ENCODE measurements at places on chromosomes 6 and 20.

GRCh38 chr20:15895126-15895525 lies 678.1 kb downstream of the KIF16B start:
- DNase-seq: no peak

- DNase-seq: no peak
Measured at GRCh38 chr6:45772886-45773495, 242.7 kb downstream of the CLIC5 start.

DNA sequence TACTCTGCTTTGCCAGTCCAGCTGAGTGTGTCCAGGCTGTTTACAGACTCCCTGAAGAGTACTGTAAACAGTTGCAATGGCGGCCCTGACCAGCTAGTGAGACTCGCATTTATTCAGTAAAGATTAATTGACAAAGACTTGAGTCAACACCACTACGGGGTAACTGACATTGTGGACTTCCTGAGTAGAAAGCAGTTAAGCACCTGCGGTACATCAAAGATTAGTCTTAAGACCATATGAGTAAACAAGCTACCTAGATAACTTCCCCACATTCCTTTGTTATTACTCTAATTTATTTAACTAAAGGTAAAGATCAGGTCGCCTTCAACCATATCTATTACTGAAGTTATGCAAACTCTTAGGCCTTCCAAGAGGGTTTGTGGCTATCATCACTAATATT lies 12.6 kb downstream of the VPS52 start:
- DNase-seq: no peak

DNA sequence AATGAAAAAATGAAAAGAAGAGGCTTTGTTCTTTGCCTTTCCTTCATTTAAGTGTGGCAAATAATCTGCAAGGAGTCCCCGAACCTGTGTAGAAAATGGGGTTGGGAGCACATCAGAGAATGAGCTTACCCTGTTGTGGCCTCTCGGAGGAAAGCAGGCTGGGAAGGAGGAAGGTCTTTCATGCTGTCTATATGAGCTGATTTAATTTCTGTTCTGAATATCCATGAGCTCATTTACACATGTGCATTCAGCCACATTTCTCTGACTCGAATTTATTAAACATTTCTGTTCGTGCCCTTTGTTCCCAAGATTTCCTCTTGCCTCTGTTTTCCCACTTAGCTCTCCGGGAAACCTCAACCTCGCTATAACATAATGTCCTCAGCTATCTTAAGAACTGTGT lies 584.4 kb upstream of the CDH4 start:
- no peak for DNase-seq

- no peak for DNase-seq
Measured at GRCh38 chr6:134138226-134138975, 86.0 kb upstream of the SLC2A12 start.

DNA sequence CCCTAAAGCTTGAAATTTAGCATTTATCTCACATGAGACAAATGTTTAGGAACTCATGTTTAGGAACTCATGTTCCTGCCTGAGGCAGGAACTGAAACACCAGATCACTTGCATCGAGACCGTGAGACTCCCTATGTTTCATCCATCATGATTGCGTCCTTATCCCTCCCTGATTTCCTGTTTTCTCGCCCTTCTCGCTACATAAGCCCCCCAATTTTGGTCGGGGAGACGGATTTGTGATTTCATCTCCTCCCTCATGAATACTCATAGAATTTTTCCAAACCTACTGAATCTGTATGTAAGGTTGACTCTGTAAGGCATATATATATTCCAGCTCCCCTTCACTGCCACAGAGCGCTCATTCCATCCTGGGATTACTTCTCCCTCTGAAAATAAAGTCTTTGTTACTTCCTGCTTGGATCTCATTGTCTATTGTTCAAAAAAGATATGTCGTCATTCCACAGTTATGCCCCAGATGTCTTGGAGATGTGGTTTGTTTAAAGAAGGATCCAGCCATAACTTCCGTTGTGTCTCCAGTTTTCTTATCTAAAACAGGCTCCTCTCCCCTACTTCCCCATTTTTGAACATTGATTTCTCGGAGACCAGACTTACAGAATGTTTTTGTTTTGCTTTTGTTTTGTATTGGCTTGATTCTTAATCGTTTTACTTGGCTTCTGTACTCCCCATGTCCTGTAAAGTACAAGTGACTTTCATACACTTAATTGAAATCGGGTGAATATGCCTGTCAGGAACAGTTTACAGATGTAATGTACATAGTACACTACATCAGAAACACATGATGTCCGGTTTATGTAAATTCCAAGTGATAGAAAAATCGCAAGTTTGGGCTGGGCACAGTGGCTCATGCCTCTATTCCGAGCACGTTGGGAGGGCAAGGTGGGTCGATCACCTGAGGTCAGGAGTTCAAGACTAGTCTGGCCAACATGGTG lies 118.7 kb downstream of the HFE start:
- no peak for DNase-seq

DNA sequence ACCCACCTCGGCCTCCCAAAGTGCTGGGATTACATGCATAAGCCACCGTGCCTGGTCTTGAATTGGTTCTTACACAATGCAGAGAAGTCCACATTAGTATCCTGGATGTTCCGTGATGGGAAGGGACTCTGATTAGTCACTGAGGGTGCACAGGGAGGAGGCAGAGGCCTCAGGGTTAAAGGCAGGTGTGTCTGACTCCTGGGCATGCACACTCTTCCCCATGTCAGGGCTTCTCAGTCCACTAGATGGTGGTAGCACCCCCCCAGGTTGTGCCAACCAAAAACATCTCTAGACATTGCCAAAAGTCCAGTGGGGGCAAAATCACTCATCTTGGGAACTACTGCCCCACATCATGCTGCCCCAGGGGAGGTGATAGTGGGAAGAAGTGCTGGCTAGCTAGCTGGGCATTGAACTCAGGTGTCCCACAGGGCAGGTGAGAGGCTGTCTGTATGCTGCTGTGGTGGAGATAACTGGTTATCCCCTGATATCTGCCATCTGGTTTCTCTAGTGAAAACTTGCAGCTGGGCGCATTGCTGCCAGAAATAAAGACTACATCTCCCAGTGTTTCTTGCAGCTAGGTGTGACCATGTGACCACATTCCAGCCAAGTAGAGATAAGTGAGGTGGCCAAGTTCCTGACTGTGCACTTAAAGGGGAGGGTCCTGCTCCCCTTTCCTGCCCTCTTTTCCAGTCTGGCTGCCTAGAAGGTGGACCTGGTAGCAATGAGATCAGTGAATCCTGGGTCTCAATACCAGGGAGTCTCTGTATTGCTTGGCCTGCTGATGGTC lies 8.4 kb upstream of the NSFL1C start:
- no peak for DNase-seq

GRCh38 chr6:31005249-31006020 lies 4.8 kb upstream of the MUC22 start:
- no peak for DNase-seq

DNA sequence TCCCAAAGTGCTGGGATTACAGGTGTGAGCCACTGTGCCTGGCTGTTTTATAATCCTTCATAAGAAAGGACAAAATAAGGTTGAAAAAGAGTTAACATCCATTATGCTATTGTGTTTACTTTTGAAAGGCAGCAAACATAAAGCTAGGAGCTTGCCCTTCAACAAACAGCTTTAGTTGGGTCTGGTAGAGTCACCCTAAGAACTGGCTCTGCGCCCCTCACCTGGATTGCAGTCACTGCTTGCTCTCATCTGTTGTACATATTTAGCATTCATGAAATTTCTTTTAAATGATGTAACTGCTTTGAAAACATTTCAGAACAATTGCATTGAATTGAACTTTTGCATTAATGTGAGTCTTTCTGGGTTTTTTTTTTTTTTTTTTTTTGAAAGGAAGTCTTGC lies 38.9 kb downstream of the JARID2 start:
- no peak for DNase-seq

DNA sequence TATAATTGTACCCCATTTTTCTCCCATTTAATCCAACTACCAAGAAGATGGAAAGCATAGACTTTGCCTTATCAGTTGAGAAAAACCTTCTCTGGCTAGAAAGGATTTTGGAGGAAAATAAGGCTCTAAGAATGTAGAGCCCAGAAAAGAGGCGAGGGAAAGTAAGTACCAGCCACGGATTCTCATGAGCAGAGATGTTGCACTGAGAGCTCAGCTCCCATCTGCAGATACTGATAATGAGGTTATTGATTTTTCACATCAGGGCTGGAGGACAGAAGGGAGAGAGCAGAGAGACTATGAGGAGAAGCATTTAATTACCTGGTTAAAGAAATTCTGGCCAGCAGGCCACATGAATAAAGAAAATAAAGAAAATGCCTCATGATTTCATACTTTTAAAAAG lies 104.4 kb upstream of the FAM184A start:
- no peak for DNase-seq

DNA sequence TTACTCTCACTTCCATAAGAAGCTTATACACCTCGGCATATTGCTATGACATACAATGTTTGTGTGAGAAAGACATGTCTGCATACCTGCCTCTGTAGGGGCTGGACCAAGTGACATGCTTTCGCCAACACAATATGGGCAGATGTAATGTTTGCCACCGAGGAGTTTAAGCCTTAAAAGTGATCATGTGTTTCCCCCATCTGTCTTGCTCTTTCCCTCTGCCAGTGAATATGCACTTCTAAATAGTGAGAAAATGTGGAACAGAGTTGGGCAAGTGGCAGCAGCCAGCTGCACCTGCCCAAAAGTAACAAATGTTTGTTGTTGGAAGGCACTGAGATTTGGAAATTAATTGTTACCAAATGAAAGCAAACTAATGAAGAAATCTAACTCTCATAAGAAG lies 274.8 kb upstream of the BTBD3 start:
- DNase-seq: no peak

- no peak for DNase-seq
Measured at GRCh38 chr6:74519163-74519562, 686.7 kb downstream of the COL12A1 start.

GRCh38 chr6:144675231-144675861 lies 390.2 kb downstream of the UTRN start:
- peak; percentile 19 for DNase-seq

GRCh38 chr6:149366267-149366921 lies 33.7 kb upstream of the SUMO4 start:
- DNase-seq: peak; percentile 48

DNA sequence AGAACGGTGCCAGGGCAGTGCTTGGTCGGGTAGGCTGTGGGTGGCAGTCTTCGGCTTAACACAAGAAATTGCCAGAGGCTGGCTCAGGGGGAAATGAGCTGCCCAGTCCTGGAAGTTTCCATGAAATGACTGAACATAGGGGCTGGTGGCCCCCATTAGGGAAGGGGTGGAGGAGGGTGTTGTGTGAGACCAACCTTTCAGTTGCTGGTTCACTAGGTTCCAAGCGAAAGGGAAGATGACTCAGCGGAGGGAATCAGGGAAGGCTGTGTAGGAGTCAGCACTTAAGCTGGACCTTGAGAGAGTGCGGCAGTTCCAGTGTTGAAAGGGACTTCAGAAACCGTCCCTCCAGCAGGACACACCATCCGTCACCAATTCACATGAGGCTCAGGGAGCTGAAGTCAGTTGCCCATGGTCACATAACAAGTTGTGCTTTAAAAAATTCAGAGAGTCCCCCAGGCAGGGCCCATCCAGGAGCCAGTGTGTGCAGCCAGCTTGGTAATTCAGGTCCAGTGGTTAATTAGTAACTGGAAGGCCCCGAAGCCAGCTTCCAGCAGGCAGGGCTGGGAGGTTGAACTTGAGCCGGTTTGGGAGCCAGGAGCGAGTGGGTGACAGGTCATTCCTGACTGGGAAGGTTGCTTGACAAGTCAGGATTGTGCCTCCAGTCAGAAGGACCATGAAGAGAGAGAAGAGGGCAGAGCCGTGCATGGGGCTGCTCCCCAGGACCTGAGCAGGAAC lies at the start of gene SGK2:
SGK2 (plus strand) TSS at position 616 of the 735 bp plus-strand sequence. CDS start 7,469 bp downstream, outside the sequence.
- DNase-seq: no peak

DNA sequence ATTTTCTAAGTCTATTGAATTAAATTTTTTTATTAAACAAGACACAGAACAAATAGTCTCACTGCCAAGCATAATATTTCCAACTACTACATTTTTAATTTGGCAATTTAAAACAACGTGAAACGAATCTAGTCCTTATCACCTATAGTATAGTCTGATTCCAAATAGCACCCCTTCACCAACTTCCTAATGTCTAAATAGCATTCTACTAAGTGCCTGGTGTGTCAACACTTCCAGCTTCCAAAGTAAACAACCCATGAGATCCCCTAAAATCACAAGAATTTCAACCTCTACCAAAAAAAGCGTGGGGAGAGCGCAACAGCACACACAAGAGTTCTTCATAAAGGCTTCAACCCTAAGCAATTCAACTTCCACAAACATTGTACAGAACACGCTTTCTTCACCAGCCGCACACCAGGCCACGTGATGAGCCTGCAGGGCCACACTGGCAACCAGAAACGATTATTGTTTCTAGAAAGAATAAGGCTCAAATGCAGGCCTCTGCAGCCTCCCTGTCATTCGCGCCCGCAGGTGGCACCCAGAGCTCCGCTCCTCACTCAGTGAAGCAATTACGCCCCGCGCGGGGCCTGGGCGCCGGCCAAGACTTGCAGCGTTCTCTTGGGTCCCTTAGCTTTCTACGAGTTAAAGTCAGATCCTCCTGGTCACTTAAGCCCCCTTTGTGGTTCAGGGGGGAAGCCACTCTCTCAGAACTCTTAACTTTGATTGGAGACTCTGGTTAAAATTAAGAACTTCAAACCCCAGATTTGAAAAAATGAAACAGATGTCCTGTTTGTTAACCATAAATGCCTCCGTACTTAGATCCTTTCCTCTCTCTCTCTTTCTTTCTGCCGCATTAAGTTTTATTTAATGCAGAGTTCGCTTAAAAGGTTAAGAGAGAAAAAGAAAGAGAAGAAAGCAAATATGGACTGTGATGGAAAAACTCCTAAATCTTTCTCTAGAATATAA lies 18.3 kb downstream of the SIM1 start:
- DNase-seq: no peak

Data from CD4-positive, alpha-beta T cell treated with Interleukin-1 beta for 1 hour (primary cell).